T-helper 22 cell (primary cell): ENCODE measurements at places on chromosomes 6 and 20.

DNA sequence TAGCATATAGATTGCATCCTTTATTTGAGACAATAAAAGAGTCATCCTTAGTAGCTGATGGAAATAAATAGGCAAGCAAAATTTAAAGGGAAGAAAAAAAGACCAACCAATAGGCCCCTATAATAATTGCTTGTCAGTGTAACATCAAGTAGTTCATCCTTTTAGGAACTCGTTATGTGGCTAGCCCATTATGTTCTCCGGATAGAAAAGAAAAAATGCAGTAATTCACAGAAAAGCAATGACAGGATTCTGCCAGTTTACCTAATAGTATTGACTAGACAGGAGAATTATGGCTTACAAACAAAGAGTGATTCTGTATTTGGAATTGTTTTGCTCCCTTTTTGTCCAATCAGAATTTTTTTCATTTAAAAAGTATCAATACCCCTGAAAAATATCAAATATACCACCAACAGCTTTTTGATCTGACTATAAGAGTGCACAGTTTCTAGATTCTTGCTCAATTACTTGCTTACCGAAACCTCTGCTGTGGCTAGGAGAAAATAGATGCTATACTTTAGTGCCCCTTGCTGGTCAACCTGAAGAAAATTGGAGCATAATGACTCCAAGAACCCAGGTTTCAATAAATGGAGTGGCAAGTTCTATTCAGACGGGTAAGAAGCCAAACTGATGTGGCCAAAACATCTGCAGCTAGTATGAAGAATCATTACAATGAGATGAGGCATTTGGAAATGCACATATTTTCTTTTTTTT lies 91.5 kb upstream of the SASH1 start:
- no peak for DNase-seq

GRCh38 chr20:41373251-41373783 lies 6.7 kb upstream of the EMILIN3 start:
- DNase-seq = no peak

DNA sequence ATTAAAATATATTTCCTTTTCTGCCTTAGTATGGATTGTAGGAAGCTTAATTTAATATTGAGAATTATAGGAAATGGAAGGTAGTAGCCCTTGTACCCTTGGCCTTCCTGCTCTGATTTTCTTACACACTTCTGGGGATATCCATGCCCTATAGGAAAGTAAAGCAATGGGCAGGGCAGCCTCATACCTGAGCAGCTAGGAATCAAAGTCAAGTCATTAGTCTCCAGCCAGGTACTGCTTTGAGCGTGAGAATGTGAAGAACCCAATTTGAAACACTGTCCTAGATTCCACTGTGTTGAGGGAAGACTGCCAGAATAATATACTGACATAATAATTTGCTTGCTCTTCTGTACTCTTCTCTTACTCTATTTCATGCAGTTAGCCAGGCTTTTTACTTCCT lies 51.0 kb upstream of the L3MBTL3 start:
- no peak for DNase-seq

GRCh38 chr6:111267764-111268333 lies 180.5 kb downstream of the SLC16A10 start:
- no peak for DNase-seq

DNA sequence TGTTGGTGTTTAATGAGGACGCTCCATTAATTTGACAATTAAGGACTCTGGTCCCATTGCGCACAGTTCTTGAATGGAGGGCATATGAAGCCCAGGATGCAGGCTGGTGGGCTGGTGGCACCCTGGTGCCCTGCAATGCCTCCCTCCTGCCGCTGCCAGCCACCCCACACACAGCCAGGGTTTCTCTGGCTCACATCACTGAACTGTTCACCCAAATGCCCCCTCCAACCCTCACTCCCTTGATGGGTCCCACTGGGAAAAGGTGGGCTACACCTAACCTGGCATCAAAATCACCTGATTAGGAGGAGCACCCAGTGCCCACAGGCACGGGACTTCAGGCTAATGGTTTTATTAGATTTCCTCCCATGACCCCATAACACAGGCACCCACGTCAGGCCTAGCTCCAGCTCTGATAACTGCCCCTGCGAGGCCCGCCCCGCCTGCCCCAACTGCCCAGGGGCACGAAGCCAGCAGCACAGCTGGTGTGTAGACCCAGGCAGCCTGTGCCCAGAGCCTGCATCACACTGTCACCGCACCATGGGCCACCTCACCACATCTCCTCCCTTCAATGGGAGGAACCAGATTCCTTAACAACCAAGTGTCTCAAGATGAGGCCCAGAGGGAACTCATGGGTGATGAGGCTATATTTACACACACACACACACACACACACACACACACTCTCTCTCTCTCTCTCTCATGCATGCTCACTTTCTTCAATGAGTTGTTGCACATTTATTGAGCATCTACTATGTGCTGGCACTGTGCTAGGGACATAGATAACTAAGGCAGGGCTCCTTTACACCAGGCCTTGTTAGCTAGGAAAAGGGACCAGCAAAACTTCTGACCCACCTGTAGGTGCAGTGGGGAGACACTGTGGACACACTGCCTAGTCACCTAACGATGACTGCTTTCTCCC lies 107.3 kb downstream of the NOL4L start:
- DNase-seq = no peak

DNA sequence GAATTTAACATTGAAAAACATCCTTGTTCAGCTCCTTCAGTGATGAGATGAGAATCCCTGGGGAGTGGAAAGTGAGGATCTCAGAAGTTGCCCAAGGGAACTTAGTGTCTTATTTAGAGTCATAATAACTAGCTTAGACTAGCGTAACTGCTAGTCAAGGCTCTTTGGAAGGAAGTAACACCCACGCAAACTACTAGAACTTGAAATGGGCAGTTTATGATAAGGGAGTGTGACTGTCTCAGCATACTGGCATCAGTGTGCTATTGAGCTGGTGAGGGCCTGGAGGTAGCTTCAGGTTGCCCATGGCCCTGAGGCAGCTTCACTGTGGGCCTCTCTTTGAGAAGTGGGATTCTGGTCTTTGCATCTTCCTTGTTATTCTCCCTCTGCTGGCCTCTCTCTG lies 40.1 kb downstream of the SLX4IP start:
- DNase-seq = no peak

- DNase-seq = no peak
Measured at GRCh38 chr6:135937106-135937505, 85.6 kb downstream of the PDE7B start.

GRCh38 chr6:82908661-82909060 lies 157.0 kb downstream of the UBE3D start:
- DNase-seq = no peak

DNA sequence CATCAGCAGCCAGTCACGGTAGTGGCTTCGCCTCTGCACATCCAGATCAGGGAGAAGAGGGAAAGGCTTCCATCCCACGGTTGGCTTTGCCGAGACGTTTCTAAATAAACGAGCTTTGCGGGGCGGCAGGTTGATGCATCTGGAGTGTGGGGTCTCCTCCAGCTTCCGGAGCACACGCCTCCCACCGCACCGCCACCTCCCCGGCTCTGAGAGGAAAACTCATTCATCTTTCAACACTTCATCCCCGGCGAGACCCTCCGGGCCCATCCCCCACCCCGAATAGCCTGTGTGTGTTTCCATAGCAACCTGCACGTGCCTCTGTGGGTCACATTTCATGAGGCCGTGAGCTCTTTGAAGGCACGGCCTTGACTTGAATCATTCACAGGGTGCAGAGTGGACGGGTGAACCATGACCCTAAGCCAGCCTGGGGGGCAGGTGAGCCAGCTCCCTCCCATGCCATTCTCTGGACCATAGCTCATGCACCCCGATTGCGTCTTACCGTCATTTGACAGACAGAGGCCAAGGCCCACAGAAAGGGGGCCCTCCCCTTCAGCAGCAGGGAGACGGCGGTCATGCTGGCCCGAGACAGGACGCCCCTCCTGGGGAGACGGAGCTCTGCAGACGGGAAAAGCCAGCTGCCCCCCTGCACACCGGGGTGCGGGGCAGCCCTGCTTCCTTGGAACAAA lies 16.2 kb upstream of the CHRNA4 start:
- DNase-seq = no peak

DNA sequence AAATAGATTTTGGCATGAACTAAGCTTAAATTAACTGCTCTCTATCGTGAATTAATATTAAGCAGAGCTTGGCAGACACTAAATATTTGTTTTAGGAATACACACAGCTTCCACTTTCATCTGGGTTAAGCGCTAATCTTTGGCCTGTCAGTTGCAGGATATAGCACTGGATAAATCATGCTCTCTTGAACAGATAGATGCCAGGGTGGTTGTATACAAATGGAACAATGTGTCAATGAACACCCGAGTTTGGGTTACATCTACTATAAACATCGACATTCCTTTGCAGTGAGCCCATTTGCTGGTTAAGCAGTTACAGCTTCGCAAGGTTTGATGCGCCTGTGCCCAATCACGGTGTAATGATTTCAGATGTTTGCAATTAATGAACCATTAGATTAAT lies 338.2 kb upstream of the ZFP64 start:
- no peak for DNase-seq

DNA sequence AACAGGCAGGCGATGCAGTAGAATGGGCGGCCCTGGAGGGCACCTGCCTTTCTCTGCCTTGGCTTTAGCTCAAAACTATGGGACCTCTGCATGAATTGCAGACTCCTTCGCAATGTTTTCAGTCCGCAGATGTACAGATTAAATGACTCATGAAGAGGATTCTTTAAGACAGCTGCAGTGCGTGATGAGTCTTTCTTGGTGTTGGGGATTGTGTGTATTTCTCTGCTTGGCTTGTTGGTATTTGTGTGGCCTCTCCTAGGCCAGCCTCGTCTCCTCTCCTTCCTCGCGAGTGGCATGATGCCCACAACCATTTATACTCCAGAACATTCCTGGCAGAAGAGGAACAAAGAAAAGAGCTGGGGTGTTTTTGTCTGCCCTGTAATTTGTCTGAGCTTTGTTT lies 110.6 kb downstream of the SYNDIG1 start:
- no peak for DNase-seq

DNA sequence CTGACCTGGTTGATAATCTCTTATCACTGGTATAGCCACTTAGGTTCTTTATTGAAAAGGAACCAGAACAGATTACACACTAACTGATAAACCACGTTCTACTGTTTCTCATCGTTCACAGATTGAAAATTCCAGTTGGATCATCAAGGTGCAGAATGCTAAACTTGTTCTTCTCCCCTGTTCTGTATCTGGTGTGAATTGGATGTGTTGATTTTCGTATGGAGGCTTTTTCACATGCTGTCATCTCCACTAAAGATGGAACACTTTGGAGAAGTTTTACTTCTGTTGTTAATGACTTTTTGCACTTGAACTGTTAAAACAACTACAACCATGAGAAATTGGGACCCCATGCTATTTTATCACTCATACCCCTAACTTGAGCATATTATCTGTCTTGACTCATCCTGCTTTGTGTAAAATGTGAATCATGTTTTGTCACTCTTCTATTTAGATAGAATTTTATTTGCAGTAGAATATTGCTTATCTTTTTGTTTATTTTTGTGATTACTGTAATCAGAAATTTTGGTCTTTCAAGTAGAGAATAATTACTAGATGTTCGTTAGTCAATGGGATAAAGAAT lies 17.5 kb downstream of the VAPB start:
- no peak for DNase-seq

- no peak for DNase-seq
Measured at GRCh38 chr6:122651604-122652003, 41.4 kb downstream of the PKIB start.

DNA sequence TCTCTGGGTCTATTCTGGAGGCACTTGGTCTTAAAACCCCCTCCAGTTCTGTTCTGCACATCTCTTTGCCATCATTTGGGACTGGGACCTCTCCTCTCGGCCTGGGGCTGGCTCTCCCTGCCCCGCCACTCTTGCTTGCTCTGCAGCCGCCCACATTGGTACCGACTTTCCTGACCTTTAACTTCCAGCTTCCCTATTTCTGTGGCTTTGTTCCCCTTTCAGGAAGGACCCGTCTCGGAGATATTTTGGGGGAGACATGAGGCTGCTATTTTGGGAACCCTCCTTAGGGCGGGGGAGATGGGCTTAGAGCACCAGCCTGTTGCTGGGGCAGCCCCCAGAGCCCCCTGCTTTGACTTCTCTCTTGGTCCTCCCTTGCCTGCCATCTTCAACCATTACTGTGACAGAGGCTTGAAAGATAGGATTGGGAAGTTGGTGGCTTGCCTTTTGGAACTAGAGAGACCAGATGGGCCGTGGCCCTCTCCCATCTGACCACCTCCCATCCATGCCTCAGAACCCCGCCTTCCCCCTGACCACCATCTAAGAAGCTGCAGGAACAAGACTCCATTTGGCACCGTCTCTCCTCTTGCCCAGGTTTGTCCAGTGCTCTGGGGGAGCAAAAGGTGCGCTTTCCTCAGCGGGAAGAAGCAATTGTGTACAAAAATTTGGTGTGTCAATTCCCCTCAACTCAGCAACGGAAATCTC lies 914 bp downstream of the TREM2 start:
- no peak for DNase-seq

GRCh38 chr6:122800906-122801305 lies 11.8 kb downstream of the SMPDL3A start:
- DNase-seq = no peak

DNA sequence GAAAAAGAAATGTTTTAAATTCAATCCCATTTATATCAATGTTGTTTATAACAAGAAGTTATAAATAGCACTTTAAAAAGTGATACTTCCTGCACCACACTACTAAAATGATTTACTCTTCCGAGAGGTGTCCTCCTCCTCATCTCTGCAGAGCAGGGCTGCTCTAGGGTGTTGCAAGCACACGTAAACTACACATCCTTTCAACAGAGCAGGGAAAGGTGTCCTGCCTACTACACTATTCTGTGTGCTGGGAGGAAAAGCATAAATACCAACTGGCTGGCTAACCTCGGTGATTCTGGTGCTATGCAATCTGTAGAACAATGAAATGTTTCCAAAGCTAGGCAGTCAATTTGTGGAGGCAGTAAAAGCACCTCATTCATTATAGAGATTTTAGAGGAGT lies 89.5 kb upstream of the MAP7 start:
- DNase-seq = no peak

DNA sequence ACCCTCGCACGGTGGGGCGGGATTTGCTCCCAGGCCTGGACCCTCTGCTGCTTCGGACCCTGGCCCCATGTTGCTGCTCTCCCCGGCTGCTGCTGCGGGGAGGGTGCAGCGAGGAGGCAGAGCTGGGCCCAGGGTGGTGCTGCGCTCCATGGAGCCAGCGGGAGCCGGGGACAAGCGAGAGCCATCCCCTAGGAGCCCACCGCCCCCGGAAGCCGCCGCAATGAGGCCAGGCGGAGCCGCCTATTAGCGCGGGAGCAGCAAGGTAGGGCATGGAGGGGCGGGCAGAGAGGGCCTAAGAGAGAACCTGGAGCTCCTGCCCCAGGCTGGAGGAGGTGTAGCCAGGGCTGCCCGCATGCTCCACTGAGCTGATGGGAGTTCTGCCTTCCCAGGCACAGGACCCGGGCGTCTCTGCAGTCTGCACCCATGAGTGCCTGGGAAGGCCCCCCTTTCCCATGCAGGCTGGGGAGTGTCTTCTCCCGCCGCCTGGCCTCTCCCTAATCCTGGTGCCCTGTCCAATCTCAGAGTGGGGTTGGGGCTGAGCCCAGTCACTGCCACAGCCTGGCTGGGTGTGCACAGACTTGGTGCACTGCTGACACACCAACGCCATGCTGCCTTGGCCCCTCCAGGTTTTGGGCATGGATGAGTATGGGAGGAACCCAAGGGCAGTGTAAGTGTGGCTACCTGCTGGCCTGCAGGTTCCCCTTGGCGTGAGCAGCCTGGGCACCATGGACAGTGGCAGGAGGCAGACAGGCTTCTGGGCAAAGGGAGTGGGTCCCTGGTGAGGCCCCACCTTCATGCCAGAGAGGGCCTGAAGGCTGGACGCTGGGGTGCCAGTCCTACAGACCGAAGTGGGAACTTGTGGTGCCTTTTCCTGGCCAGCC lies 360.6 kb upstream of the MAP3K7 start:
- DNase-seq = no peak
